Astrocyte of the cerebellum (primary cell): ENCODE measurements at places on chromosomes 5 and 9.

DNA sequence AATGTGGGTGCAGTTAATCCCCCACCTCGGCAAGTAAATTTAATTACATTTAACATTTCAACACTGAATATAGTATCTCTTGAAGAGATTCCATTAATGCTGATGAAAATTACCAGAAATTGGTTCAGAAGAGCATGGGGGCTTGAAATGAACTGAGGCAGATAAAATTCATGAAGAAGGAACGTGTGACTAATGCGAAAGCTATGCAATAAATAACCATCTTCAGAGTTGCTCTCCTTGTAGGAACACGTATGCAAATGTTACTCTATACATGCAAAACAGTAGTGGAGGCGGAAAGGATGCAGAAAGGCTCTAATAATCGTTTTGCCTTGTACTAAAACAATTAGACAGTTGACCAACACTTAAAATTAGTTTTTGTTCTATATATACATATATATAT lies 320.2 kb downstream of the CTNND2 start:
- peak; percentile 45 for DNase-seq

DNA sequence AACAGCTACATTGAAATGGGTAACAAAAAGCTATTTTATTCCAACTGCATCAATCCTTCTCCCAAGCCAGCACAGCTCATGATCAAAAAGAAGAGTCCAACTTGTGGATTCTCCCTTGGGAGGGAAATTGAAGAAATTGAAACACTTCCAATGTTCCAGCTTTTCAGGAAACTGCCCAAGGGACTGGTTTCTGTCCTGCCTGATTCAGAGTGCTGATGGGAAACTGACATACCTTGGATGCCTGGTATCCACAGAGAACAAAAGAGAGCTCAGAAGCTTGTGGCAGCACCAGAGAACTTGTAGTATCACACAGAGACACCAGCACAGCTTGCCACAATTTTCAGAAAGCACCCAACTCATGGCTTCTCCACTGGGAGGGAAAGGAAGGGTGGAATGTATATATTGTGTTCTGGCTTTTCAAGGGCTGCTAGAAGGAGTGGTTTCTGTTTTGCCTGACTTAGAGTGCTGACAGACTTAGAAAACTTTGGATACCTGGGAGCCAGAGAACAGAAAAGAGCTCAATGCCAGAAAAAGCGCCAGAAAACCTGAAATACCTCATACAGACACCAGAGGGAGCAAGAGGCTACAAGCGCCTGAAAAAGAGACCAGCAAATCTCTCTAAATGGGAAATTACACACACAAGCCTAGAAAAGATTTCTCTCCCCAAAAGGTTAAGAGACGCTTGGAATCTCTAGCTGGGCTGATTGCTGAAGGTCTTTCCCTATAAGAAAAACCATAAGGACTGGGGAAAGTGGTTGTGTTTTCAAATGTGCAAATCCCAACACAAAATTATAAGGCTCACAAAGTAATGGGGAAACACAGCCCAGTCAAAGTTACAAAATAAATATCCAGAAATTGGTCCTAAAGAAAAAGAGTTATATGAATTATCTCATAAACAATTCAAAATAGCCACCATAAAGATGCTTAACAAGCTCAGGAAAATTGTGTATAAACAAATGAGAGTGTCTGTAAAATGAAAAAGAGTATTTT lies 178.8 kb downstream of the SPOCK1 start:
- DNase-seq: peak; percentile 74

DNA sequence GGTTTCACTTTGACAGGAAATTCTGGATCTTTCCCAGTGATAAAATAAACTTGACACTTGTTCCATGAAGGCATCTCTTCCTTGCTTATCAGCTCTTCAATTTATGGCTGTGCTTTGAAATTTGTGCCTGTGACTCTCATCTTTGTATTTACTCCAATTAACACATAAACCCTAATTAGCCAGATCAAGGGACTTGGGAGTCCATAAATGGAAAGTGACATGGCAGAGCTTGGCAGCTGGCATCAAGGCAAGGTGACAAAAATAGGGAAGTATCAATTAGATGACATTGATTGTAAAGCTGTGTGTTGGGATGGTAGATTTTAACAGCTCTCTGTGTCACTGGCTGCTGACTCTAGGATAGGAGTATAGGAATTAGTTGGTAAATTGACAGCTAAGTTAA lies 133.9 kb downstream of the PBX3 start:
- DNase-seq: no peak

DNA sequence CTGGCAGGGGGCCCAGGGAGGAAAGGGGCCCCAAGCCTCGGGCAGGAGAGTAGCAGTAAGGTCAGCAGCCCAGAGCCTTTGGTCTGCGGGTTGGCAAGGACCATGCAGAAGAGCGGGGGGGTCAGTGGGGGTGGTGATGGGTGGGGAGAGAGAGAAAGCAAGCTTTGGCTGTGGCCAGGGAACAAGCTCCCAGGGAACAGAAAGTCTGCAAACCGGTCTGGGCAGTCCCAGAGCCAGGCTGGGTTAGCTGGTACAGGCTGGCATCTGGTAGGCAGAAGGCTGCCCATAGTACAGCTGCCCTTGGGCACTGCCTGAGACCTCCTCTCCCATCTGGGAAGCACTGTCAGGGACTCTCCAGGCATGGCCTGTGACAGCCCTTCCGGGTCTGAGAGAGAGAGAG lies 10.5 kb upstream of the EPB41L4B start:
- DNase-seq: no peak
